Stimulated activated CD4-positive, alpha-beta T cell treated with anti-CD3 and anti-CD28 coated beads, Interleukin-1b, Interleukin-23, amount 100 ng/mL, for 1 hour (primary cell): ENCODE measurements at places on chromosomes 13 and 19.

DNA sequence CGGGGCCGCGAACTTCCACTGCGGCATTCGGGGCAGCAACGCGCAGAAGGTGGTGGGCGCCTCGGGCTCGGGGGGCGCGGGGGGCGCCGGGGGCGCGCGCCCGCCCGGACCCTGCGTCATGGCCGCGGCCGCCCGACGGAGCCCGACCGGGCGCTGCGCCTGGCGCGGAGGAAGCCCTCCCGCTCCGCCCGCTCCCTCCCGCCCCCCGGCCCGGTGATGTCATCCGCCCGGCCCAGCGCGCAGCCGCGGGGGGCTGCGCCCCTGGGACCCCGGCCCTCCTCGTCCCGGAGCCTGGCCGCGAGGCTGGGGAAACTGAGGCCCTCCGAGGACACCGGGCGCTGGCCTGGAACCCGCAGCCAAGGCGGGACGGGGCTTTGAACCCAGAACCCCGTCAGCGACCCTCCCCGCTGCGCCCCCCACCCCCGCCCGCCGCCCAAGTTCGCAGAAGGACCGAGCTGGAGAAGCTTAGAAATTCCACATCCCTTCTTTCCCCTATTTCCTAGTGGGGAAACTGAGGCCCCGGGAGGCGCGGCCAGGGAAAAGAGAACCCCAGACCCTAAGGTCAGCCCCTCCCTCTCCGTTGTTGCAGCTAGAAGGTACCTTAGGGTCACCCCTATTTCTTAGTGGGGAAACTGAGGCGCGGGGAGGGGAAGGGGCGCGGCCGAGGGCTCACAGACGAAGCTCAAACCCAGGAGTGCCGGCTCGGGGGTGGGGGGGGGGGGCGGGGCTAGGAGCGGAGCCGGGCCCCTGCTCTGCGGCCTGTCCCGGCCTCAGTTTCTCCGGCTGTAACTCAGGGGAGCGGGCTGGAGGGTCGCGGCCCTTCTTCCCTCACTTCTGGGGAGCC is at the start of gene SHC2:
TSS of gene SHC2 (minus strand) at position 157 of the 844 bp plus-strand sequence. CDS start at position 120, 37 bp downstream.
- no peak for DNase-seq

DNA sequence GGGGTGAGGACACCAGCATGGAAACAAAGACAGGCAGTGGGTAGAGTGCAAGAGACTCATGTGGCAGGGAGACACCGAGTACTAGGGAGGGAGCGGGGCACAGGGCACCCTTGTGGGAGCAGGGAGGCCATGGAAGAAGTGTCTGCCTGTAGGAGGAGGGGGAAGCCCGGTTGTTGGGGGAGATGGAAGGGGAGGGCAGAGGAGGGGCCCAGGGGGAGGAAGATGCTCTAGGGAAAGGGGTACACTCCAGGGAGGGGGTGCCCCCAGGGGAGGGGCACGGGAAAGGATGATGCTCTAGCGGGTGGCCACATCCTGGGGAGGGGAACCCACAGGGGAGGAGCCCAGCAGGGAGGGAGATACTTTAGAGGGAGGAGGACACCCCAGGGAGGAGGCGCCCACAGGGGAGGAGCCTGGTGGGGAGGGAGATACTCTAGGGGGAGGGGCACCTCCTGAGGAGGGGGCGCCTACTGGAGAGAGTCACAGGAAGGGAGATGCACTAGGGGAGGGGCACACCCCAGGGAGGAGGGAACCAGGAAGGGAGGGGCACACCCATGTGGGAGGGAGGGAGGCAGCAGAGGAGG is 24.9 kb downstream of the CPAMD8 start:
- DNase-seq = peak; percentile 47

GRCh38 chr19:30338878-30339623 is 33.1 kb upstream of the ZNF536 start:
- DNase-seq = no peak

- no peak for DNase-seq
These were observed 136.9 kb downstream of the USP12 start for GRCh38 chr13:27034678-27035111.

DNA sequence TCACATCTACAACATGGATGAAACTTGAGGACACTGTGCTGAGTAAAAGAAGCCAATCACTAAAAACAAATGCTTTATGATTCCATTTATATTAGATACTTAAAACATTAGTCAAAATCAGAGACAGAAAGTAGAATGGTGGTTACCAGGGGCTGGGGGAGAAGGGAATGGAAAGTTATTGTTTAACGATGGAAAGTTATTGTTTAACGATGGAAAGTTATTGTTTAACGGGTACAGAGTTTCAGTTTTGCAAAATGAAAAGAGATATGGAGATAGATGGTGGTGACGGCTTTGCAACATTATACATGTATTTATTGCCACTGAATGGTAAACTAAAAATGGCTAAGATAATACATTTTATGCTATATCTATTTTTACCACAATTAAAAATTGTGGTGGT is 160.6 kb downstream of the TUBA3C start:
- DNase-seq = no peak

- no peak for DNase-seq
These were observed 23.4 kb downstream of the DPRX start for GRCh38 chr19:53655042-53655665.
